ENCODE measurements at places on chromosomes 3 and 15.

- DNase-seq = no peak
These were observed 208.2 kb downstream of the RPLP1 start for GRCh38 chr15:69660658-69661405.

DNA sequence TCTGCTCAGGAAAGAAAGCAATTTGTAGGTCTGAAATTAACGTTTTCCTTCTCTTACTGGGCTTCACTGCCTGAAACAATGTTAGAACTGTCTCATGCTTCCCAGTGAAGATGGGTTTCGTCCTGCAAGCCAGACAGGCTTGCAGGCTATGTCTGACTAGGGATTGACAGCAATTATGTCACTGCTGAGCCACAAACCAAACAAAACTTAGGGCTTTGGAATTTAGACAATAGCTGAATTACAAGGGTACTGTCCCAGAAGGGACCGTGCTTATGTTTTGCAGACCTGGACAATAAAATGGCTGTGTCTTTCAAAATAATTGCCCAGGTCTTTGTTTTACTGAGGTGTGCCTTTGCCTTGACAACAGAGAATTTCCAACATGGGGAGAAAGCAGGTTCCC is 46.3 kb upstream of the CCDC80 start:
- DNase-seq = no peak

DNA sequence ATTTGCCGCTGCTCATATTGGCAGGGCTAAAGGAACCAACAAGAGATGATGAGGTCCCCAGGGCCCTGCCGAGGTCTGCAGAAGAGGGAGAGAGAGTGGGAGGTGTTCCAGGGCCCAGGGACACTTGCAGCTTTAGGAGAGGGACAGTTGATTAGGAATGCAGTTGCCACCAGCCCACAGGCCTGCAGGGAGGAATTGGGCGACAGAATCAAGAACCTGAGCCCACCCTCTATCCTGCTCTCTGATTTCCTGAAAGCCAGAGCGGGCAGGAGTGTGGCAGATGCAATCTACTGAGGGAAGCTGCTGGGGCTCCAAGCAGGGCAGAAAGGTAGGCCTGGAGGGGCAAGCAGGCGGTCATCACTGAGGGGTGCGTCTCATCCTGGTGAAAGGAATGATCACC is 12.1 kb upstream of the PRR23E start:
- DNase-seq = no peak

DNA sequence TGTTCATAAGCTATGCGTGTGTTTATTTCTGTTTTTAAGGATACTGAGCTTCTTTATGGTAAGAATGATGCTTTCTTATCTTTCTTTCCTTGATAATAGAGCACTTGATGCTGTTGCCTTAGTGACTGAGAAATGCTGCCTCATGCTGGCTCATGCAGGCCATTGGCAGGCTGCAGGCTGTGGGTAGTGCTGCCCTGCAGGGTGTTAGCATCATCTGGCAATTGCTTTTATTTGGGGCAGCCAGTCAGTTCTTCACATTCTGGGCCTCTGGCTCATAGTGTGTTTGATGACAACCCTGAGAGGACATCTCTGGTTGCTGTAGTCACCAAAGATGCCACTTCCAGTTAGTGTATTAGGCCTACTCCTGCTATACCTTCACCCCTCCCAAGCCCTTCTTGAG is 66.2 kb upstream of the ONECUT1 start:
- DNase-seq = no peak

DNA sequence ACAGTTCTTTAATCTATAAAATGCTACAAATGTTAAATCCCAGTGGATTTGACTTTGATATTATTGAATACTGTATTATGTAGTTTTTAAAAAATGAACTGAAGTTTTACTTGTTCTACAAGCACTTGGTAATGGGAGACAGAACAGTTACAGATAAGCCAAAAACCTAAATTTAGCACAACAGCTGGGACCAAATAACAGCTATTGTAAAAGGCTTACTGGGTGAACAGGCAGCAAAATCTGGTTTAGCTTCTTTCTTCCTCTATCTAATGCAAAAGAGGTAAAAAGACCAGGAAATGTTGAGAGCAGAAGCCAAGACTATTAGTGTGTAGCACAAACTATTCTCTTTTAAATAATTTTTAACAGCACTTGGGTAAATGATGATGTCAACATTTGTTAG is 1.6 kb upstream of the ATOSA start:
- DNase-seq = no peak

GRCh38 chr3:4983739-4984510 is 4.7 kb downstream of the BHLHE40 start:
- DNase-seq = peak; percentile 95

DNA sequence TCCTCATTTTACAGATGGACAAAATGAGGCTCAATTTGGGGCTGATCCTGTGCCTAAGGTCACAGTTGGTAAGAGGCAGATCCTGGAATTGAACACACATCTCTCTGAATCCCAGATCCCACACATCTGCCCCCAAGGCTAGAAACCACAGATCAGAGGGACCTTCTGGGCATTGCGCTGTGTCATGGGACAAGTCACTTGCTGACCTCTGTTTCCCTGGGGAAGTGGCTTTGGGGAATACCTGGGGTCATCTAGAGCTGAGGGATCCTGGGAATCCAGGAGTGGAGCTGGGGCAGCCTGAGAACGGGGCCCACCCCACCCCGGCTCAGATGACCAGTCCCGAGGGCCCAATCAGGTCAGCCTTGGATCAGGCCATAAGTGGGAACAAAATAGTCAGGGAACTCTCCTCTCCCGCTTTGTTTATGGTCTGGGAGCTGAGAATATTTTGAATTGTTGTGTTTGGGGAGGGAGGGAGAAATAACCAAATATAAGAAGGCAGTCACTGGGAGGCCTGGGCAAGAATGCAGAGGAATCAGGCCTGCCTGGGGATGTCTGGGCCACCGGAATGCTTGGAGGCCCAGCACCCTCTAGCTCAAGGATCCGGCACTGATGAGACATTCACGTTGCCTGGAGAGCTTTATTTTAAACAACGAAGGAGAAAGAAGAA is 8.8 kb upstream of the SLC6A6 start:
- DNase-seq = peak; percentile 68

- no peak for DNase-seq
These were observed 26.2 kb upstream of the SLC35G2 start for GRCh38 chr3:136792556-136793330.

Data from fibroblast of skin of abdomen (primary cell).